ENCODE measurements at places on chromosomes 4 and X. TPM values are rescaled to one million over a fixed set of nuclear protein-coding genes. Genes with fewer than 3 reads are reported as not detected.

Gene CT45A1
- total RNA-seq: not detected

Gene SORCS2
- not detected for total RNA-seq

Gene MAGEB10
- not detected for total RNA-seq

Gene FRG2
- total RNA-seq: not detected

Gene TENM3
- total RNA-seq: not detected

Gene UCHL1
- 0.30 TPM for total RNA-seq

Gene SFRP2
- total RNA-seq: not detected

Gene GLRA3
- total RNA-seq: not detected

Gene GPR82
- total RNA-seq: 0.07 TPM

Gene SPACA5
- not detected for total RNA-seq

Gene ZNF157
- total RNA-seq: 0.25 TPM

Gene EDNRA
- not detected for total RNA-seq

Gene CPE
- 0.16 TPM for total RNA-seq

Gene PRR32
- not detected for total RNA-seq

Gene EDA
- 0.25 TPM for total RNA-seq

Gene SERTM2
- total RNA-seq: not detected

Gene SSX4B
- total RNA-seq: not detected

Gene FAM236D
- not detected for total RNA-seq

Gene SUPT20HL1
- not detected for total RNA-seq

Gene MAGEA8
- not detected for total RNA-seq

Gene CHRDL1
- total RNA-seq: not detected

Gene FOXR2
- total RNA-seq: not detected

All from T-helper 2 cell treated with Interferon-gamma antibody and Interleukin-4, amounts not matched to agents 100 ng/mL and 5 ng/mL, for 36 hours (primary cell).